Hematopoietic multipotent progenitor cell (in vitro differentiated cells): ENCODE measurements at places on chromosomes 7 and 10.

DNA sequence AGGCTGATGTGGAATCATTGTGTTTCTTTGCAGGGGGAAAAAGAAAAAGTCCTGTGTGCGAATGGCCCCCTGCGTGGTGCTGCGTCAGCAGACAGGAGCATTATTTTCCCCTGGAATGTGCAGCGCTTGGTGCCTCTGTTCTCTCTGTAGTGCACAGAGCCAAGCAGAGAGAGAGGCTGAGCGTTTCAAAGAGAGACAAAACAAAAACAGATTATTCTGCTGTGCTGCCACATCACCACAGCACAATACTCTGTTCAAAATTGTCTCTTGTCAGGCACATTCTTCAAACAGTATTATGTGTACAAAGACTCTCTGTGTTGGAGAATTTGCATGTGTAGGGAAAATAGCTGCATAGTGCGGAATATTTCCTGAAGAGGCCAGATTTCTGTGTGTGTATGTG is 609.0 kb downstream of the SDK1 start:
- DNase-seq, result no peak

GRCh38 chr7:19107356-19108146 is 9.9 kb downstream of the TWIST1 start:
- DNase-seq, result no peak

GRCh38 chr10:50439187-50439586 is 184.6 kb downstream of the SGMS1 start:
- DNase-seq, result no peak

- DNase-seq, result no peak
Measured at GRCh38 chr7:152553671-152554317, 118.0 kb upstream of the KMT2C start.

DNA sequence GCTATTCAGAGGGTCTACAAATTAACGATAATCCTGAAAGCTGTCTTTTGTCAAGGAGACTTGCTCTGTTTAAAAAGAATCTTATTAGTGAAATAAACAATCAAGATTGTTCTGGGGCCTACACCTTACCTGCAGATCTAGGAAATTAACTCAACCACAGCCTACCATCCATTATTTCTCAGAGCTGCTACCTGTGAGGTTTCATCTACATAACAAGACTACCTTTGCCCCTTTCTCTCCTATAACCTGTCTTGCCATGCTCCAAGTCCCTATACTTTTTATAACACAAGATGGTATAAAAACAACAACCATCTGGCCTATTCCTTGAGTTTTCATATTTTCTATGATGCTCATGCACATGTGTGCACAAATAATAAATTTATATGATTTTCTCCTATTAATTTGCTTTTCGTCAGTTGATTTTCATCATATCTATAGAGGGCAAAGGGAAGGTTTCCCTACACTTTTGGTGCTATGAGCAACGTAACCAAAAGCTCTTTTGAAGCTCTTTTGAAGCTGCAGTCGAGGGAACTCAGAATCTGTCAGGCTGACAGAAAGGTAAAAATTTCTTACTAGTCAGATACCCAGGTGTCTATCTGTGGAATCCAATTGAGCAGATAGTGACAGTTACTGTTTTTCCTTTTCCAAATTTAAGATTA is 138.1 kb downstream of the CACNA2D1 start:
- no peak for DNase-seq

DNA sequence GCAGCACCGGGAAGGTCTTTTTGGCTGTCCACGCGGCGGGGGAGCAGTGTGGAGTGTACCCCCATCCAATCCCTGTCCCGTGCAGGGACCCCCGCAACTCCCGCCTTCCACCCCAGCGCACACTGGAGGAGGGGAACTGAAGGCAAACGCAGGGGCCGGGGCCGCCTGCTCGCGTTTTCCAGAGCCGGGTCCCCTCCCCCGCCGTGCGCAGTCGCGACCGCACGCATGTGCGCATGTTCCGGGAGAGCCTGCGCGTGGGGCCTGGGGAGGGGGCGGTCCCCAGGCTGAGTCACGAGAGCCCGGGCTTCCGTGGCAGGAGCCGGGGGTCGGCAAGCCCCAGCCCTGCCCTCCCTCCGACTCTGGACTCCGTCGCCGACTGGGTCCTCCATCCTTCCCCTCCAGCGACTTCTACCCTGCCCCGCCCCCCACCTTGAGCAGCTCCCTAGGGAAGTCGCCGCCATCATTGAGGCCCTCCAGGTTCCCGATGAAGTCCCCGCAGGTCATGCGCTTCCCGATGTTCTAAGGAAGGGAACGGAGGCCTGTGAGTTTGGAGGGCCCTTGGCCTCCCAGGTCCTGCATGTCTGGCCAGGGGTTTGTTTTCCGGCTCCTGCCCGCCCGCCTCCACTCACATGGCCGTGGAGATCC is 8.0 kb downstream of the PSD start:
- no peak for DNase-seq
